CD4-positive, alpha-beta T cell treated with Interleukin-21 for 1 hour (primary cell): ENCODE measurements at places on chromosomes 2 and 18.

GRCh38 chr2:186841940-186842339 is 7.0 kb downstream of the ZSWIM2 start:
- no peak for DNase-seq

DNA sequence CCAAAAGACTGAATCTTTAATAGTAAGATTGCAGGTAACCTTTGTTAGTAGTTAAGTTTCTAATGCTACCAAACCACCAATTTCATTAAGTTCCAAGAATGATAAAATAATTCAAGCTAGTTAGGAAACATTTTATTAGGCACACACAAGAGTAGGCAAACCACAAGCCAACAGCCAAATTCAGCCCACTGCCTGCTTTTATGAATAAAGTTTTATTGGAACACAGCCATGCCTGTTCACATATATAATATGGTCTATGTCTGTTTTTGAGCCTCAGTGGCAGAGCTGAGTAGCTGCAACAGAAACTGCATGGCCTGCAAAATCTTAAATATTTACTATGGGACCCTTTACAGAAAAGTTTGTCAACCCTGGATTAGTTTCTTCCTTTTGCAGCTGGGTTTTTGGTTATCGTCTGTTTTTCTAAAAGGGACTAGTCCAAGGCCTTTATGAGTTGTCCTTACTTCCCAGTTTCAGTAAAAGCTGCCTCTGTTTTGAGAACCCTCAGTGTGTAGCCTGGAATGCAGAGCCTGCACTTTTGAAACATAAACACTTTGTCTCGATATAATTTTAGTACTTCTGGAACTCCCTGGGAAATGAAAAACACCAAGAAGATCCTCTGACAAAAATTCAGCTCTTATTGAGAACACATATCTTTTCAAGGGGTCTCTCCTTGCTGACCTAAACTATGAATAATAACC is 39.1 kb downstream of the FRZB start:
- no peak for DNase-seq

GRCh38 chr2:198479065-198479464 is 674.7 kb downstream of the PLCL1 start:
- no peak for DNase-seq

DNA sequence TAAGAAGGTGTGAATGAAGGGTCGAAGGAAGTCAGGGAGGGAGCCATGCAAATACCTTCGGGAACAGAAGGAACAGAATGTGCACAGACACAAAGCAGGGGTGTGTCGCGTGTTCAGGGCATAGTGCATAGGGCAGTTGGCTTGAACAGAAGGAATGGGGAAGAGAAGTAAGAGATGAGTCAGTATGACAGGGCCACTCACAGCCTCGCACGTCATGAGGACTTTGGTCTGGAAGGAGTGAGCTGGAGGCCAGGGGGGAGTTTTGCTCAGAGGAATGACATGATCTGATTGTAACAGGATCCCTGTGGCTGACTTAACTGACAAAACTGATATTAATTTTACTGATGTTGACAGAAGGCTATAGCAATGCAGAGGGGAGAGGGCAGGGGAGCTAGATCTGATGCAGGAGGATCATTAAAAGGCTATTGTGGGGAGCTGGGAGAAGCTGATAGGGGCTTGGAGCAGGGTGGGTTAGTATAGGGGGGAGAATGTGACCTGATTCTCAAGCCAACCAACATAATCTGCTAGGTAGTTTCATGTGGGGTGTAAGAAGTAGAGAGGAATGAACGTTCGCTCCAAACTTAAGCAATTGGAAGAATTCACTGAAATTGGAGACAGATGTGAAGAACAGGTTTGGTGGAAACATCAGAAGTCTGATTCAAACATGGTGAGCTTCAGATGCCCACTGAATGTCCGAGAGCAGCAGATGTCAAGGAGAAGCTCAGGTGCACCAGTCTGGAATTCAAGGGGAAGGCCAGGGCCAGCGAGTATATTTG is 60.4 kb upstream of the COPS8 start:
- no peak for DNase-seq

GRCh38 chr18:74012954-74013630 is 134.5 kb downstream of the FBXO15 start:
- DNase-seq = no peak

- DNase-seq = no peak
Observed at GRCh38 chr2:64838817-64839216, 150.4 kb upstream of the SLC1A4 start.

DNA sequence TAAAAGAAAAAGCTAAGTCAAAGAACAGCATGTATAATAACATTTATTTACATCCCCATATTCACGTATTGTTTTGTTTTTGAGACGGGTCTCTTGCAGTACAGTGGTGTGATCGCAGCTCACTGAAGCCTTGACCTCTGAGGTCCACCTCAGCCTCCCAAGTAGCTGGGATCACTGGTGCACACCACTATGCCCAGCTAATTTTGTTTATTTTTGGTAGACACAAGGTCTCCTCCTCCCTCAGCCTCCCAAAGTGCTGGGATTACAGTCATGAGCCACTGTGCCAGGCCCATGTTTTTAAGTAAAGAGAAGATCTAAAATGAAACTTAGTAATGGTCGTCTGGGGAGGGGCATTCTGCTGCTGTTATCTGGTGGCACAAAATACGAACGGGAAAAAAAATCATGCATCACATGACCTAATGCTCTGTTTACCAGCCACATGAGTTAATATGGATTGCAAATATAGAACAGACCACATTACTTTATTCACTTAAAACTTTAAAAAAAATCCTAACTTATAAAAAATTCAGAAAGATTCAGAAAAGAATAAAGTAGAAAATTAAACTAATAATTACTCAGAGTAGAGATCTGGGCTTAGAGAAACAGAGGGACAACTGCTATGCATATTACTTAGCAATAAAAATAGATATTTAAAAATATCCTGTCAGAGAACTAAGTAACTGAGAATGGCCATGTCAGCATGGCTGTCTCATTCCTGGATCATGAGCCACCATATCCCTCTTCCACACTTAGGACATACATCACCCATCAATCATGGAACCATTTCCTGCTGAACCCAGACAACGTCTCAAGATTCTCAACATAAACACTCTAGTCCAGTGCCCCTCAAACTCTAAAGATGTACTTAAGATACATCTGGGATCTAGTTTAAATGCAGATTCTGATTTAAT is 7.3 kb downstream of the MMADHC start:
- no peak for DNase-seq

- DNase-seq = peak; percentile 22
Observed at GRCh38 chr2:121080013-121080772, 204.8 kb downstream of the TFCP2L1 start.

DNA sequence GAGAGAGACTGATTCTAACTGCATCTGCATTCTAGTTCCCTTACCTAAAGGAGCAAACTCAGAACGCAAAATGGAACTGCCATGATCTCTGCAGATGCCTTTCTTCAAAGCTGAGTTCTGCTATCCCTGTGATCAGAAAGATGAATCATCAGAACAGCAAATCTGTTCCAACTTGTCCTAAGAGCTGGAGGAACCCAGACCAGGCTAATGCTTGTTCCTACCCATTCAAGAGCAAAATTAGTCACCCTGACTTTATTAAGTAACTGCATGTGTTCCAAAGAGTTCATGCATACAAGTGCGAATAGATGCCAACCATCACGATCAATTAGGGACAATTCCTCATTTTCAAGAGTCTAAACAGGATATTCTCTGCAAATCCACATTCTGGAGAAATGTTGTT is 46.5 kb downstream of the MBP start:
- no peak for DNase-seq
